ENCODE measurements at places on chromosomes 6 and 20. TPM values are rescaled to one million over a fixed set of nuclear protein-coding genes. Genes with fewer than 3 reads are reported as not detected.

DNA sequence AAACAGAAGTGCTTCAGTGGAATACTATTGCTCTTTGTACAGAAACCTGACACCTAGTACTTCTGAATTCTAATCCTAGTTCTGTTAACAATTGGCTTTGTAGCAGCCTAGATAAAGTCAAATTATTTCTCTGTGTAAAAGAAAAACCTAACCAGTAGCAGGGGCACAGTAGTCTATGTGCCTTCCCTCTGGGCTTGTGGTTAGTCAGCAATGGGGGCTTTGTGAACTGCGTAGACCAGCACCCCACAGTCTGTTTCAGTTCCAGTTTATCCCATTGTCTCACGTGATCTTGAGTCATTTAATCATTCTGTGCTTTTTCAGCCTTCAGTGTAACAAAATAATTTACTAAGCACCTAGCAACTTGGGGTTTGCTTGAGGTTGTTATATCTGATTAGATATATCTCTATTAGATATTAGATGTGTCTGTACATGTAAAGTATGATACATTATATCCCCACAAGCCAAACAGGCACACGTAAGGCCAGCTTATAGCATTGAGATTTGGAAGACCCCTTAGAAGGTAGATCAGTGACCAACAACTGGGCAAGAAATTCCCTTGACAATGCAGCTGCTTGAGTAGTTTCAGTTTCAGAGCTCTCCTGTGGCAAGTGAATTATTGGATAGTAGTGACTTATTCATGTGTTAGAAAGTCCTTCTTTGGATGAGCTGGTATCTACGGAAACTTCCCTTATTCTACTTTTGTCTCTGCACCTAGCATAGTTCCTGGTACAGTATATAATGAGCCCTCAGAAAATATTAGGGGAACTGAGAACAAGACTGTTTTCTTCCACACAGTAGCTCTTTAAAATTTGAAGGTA is 27.9 kb upstream of the CCR6 start:
- peaks cover 100% of the 10 kb centered on the region for H3K4me1 ChIP-seq
- no peaks in the 10 kb centered on the region for H3K27me3 ChIP-seq
- peak overlapping the region; percentile 89 for H3K27ac ChIP-seq
- H3K4me3 ChIP-seq = peak overlapping the region; percentile 28
- H3K36me3 ChIP-seq = no peaks in the 10 kb centered on the region

DNA sequence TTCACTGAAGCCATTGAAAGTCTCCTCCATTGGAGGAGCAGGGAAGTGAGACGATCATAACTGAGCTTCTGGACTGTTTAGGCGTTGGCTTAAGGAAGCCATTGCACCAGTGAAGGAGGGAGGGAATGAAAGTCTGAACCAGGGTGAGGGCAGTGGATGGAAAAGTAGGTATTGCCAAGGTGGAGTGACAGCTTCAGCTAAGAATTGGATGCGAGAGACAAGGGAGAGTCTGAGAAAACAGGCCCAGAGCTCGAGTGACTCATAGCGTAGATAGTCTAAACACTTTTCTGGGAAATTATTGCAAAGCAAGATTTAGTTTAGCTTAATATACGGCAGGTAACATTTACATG is 4.5 kb downstream of the DSP start:
- DNase-seq = no peak
- H3K36me3 ChIP-seq = no peaks in the 10 kb centered on the region
- H3K27me3 ChIP-seq = peaks cover 81% of the 10 kb centered on the region
- H3K4me1 ChIP-seq = peaks cover 26% of the 10 kb centered on the region
- H3K4me3 ChIP-seq = no peak overlapping the region

DNA sequence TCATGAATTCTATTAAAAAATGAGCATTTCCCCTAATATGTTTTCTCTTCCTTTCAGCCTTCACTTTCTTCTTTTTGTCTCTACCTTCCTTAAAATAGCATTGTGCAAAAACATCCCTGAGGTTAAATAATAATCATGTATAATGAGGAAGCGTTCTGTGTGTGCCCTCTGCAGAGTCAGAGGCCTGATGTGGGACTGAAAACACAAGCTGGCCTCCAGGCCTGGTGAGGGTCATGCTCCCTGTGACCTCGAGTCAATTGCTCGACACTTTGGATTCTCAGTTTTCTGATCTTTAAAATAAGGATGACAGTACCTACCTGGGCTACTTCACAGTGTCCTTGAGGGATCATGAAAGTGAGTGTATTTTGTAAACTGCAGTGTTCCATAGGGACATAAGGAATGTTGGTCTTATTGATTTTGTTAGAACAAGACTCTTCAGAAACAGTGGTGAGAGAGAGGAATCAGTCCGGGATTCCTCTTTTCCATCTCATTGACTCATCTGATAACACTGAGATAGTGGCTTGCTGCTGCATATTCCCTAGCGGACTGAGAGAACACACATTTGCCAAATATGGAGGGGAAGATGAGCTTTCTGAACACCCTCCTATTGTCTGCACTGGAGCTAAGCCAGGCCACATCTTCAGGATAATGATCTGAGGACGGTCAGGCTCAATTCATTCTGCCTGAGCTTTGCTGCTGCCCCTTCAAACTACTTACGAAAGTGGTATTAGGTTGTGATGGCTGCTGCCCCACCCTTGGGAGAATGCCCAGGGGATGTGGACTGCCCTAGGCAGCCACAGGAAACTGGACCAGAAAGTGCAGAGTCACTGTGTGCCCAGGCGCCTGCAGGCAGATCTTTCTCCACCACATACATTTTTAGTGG is 39.6 kb upstream of the PDE7B start:
- no peaks in the 10 kb centered on the region for H3K27me3 ChIP-seq
- H3K36me3 ChIP-seq = no peaks in the 10 kb centered on the region
- H3K27ac ChIP-seq = no peak overlapping the region
- no peaks in the 10 kb centered on the region for H3K4me1 ChIP-seq
- no peak for DNase-seq

- no peak overlapping the region for H3K4me3 ChIP-seq
- no peaks in the 10 kb centered on the region for H3K36me3 ChIP-seq
- DNase-seq = peak; percentile 42
- H3K27ac ChIP-seq = no peak overlapping the region
- H3K4me1 ChIP-seq = no peaks in the 10 kb centered on the region
These were observed 10.1 kb upstream of the SLC22A7 start for GRCh38 chr6:43287717-43288679.

- no peaks in the 10 kb centered on the region for H3K36me3 ChIP-seq
- H3K27me3 ChIP-seq = no peaks in the 10 kb centered on the region
- no peaks in the 10 kb centered on the region for H3K4me1 ChIP-seq
- no peak overlapping the region for H3K27ac ChIP-seq
- H3K4me3 ChIP-seq = no peak overlapping the region
- DNase-seq = no peak
These were observed 51.5 kb downstream of the PLCB1 start for GRCh38 chr20:8183526-8183925.

- peaks cover 12% of the 10 kb centered on the region for H3K4me1 ChIP-seq
- no peaks in the 10 kb centered on the region for H3K27me3 ChIP-seq
- DNase-seq = no peak
- no peak overlapping the region for H3K4me3 ChIP-seq
These were observed 15.8 kb upstream of the FAM8A1 start for GRCh38 chr6:17584241-17584803.

NKX2-4 gene
- total RNA-seq = not detected

Measured in spleen (tissue), 13 donors.